ENCODE measurements at places on chromosomes 11 and 22.

DNA sequence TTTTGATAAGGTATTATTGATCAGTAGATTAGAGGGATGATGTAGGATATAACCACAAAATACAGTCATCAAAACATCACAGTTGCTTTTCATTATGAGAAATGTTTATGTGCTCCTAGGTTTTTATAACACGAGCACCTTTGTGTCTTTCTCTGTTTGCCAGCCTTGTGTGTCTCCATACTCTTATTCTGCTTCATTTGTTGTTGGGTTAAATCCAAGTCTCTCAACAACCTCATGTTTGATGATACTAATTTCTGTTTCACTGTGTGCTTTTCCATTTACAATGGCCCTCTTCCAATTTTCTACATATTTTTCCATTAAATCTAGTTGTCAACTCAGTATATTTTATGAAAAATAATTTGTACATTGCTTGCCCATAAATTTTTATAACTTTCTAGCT lies 107.7 kb upstream of the POU2AF2 start:
- DNase-seq, result no peak

GRCh38 chr22:21626073-21626734 lies 3.6 kb downstream of the YDJC start:
- DNase-seq, result peak; percentile 18

- DNase-seq, result no peak
Observed at GRCh38 chr11:10397226-10397987, 57.7 kb upstream of the AMPD3 start.

- DNase-seq, result no peak
Observed at GRCh38 chr11:13926981-13927380, 35.5 kb upstream of the SPON1 start.

DNA sequence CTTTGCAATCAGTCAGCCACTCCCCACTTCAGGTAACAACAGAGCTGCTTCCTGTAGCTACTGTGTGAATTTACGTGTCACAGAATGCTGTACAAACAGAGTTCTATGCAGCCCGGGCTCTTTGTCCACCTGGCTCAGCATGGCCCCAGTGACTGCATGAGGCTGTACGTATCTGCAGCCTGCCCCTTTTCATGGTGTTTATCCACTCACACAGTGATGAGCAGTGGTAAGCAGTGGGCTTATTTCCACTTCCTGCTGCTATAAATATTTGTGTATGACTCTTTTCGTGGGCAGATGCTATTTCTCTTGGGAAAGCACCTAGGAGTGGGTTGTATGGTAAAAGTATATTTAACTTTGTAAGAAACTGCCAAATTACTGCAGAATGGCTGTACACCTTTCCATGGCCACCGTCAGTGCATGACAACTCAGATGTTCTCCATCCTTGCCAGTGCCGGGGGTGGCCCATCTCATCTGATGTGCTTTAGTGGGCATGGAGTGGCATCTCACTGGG lies 43.3 kb downstream of the MYEOV start:
- DNase-seq, result no peak

- peak; percentile 93 for DNase-seq
Observed at GRCh38 chr22:28742562-28742962, 723 bp downstream of the HSCB start.
